A172 (cell line): ENCODE measurements at places on chromosomes 1 and 21.

DNA sequence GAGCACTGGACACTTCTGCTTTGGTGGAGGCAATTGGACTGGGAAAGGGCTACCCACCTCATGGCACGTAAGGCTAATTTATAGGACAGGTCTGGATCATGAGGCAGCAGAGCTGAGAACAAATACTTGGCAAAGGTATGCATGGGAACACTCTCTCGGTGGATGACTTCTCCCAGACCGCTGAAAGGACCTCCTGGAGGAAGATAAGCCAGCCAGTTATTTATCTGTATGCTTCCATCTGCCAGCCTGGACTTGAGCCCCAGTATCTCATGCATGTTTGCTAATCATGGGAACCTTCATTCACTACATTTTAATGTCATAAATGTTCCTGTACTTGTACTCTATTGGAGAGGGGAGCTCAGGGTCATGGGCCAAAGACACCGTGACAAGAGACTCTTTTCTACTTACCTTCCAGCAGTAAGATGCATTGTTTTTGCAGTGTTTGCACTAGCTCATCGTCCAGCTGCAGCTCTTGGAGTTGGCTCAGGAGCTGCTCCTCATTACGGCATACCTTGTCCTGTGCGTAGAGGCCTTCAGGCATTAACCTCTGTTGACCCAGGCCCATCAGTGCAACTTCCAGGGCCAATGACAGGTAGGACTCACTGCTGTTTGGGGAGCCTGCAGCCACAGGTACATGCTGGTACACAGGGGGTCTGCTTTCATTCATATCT is 23.7 kb downstream of the UROD start:
- DNase-seq, result no peak

DNA sequence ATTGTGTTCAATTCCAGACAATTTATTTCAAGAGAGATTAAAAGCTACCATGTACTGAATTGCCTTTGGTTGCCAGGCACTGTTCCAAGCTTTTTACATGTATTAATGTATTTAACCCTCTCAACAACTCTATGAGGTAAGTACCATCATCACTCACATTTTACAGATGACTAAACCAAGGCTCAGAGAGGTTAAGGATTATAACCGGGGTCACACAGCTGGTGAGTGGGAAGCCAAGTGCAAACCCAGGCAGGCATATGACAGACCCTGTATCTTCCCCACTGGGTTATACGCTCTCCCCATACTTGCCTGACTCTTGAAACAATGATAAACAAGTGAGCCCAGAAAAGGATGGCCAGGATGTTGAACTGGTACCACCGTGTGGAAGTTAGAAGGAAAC is 16.5 kb downstream of the PLEKHA6 start:
- no peak for DNase-seq

- no peak for DNase-seq
Observed at GRCh38 chr21:41839387-41840000, 39.6 kb downstream of the PRDM15 start.

DNA sequence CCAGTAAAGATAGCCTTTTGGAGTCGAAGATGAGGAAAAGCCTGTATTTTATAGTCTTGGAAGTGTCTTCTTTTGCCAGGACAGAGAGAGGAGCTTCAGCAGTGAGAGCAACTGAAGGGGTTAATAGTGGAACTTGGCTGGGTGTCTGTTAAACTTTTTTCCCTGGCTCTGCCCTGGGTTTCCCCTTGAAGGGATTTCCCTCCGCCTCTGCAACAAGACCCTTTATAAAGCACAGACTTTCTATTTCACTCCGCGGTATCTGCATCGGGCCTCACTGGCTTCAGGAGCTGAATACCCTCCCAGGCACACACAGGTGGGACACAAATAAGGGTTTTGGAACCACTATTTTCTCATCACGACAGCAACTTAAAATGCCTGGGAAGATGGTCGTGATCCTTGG is at the start of gene VCAM1:
VCAM1 (plus strand) TSS at position 253 of the 400 bp plus-strand sequence; CDS start at position 372, 119 bp downstream.
- no peak for DNase-seq

- no peak for DNase-seq
Observed at GRCh38 chr1:33532250-33532649, 59.8 kb downstream of the ZSCAN20 start.
